Spinal cord (tissue), 10 donors: ENCODE measurements at places on chromosomes 2 and 18.

DNA sequence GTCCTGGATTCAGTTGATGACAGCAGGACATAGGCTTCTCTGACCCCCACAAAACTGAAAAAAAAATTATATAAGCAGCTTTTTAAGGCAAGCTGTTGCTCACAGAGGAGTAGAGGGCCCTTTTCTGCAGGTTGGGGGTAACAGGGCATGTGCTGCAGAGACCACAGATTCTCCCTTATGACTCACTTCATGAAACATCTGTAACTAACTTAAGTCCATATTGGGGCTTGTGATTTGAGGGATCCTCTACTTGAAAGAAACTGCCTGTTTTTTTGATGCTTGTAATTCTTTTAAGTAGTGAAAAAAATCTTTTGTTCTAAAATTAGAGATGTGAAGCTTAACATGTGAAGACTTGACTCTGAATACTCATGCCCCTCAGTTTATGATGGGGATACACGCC lies 33.4 kb downstream of the XRCC5 start:
- DNase-seq: no peak

GRCh38 chr2:157853211-157853610 lies 22.9 kb downstream of the ACVR1 start:
- no peak for DNase-seq

DNA sequence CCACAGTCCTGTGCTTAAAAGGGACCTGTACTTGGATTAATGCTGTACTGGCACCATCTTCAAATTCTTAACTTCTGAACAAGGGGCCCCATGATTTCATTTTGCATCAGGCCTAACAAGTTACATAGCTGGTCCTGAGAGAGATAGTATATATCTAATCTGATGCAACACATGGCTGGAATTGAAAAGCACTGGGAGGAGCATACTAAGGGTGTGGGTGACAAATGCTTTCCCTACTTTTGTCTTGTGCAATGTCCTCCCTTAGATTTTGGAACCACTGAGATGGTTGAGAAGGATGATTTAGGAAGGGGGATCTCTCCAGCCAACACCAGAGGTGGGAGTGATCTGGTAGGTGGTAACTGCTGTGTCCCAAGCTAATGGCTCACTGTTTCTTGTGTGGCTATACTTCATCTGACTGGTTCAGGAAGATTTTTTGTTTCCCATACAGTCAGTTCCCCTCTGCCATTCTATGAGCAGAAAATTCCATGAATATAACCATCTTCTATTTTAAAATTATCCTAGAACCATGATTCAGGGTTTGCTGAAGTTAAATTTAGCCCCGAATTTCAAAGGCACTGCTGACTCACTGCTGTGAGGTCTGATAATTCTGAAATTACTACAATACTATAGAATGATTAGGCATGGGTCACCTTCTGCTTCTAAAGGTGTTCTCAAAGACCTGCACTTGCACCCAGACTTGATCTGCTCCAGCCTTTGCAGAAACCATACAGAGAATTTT lies 108.3 kb upstream of the NCKAP5 start:
- DNase-seq: no peak

- no peak for DNase-seq
Observed at GRCh38 chr2:195450552-195451113, 206.4 kb upstream of the SLC39A10 start.

DNA sequence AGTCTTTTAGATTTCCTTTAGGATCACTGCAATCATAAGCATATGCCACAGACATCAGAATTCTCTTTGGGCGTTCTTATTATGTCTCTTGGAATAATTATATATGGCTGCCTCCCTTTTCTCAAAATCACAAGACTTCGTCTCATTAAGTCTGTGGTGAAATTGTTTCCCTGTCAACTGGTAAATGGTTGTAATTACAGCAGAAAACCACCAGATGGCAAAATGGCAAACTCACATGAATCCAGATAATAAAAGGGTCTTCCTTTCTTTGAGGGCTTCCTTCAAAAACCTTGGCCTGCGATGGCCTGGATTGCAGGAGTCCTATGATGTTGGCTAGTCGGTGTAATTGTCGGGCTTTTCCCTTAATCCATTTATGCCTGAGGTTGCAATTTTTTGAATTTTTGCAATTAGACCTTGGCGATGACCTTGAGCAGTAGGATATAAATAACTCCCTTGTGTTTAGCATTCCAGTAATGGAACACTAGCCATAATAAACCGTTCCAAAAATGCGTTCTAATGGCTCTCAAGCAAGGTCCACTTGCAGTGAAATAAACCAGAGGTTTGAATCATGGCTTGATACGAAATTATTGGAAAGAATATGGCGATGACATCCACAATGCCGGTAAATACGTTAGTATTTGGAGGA lies 656.4 kb downstream of the MBD2 start:
- peak; percentile 36 for DNase-seq

DNA sequence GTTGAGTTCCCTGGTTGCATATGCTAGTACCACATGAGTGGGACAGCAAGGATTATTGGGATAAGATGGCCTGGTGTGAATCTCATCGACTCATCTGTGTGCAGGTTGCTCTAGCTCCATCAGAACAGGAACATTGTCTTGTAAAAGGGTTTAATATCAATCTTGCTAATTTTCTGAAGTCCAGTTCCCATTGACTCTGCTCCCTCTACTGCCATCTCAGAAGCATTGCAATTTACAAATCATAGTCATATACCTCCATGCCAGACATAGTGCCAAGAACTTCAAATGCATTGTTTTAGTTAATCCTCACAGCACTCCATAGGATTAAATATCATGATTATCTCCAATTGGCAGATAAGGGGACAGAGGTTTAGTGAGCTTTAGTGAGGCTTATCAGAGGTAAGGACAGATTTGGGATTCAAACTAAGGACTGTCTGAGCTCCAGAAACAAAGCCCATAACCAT lies 4.8 kb upstream of the STAT4 start:
- DNase-seq: no peak
